Ammon's horn (tissue), 1 donor: ENCODE measurements at places on chromosomes 5 and 9.

GRCh38 chr5:131607418-131607817 is 27.6 kb downstream of the RAPGEF6 start:
- DNase-seq, result no peak

DNA sequence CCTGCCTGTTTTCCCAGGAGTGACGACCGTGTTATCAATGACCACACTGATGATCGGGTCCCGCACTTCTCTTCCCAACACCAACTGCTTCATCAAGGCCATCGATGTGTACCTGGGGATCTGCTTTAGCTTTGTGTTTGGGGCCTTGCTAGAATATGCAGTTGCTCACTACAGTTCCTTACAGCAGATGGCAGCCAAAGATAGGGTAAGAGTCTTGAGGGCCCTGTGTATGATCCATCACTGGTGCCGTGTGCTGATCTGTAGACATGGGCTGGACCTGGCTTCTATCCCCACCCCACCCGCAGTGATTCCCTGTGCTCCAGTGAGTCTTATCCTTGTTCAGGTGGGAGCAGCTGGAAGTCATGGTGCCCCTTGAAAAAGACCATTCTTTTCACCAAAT is 26.0 kb downstream of the GABRP start:
- DNase-seq, result peak; percentile 41

- DNase-seq, result peak; percentile 78
Observed at GRCh38 chr9:72305102-72305546, 59.9 kb downstream of the ZFAND5 start.

GRCh38 chr5:9838916-9839315 is 208.8 kb upstream of the TAS2R1 start:
- peak; percentile 62 for DNase-seq

GRCh38 chr5:107474716-107475489 is 195.8 kb downstream of the EFNA5 start:
- DNase-seq, result no peak

GRCh38 chr5:174708476-174709207 is 15.7 kb upstream of the MSX2 start:
- DNase-seq, result peak; percentile 25

DNA sequence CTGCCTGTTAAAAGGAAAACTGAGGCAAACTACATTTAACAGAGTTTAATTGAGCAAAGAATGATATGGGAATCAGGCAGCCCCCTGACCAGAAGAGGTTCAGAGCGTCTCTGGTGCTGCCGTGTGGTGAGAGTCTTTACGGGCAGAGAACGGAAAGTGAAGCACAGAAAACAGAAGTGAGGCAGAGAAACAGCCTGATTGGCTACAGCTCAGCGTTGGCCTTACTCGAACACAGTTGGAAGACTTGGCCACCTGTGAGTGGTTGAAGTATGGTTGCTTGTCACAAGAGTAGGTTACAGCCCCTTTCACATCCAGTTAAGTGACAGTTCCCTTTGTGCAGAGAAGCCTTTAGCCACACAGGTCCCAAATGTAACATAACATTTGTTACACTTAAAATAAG is 16.9 kb upstream of the FBP1 start:
- peak; percentile 60 for DNase-seq

- no peak for DNase-seq
Observed at GRCh38 chr5:80937584-80938356, 22.4 kb upstream of the RASGRF2 start.

- DNase-seq, result no peak
Observed at GRCh38 chr9:96398582-96399324, 15.2 kb upstream of the SLC35D2 start.

GRCh38 chr5:42423285-42424165 is at the start of gene GHR:
Gene GHR (plus strand): TSS chr5:42423439. CDS start chr5:42565875, 142,436 bp downstream.
- peak; percentile 92 for DNase-seq

- DNase-seq, result no peak
Observed at GRCh38 chr9:3477236-3477834, 48.5 kb downstream of the RFX3 start.

- no peak for DNase-seq
Observed at GRCh38 chr9:97397220-97397619, 14.7 kb upstream of the TDRD7 start.

DNA sequence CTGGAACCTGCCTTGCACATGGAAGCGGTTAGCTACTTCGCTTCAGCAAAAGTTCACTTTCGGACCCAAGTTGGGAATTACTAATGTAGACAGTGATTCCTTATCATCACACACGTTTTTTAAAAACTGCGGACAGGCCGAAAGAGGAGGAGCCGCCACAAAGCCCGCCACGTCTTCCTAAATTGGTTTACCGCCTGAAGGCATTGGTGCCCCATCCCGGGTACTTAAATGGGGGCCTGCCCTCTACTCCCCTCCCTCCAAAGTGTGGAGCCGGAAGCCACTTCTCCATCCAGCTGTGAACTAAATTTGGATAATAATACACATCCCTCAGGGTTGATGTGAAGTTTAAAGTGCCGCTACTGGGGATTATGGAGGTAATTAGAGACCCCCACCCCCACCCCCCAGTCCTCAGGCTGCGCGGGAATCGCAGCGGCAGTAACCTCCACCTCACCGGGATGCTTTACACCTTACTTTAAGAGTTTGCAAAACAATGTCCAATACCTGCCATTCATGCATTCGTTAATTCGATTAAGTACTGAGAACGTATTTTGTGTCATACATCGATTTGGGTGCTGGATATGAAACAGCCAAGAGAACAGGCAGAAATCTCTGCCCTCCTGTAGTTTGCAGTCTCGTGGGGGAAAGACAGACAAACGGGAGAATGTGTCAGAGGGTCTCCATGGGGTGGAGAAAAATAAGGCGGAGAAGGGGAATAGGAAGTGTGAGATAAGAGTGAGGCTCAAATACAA is 937 bp upstream of the MACROH2A1 start:
- DNase-seq, result no peak

DNA sequence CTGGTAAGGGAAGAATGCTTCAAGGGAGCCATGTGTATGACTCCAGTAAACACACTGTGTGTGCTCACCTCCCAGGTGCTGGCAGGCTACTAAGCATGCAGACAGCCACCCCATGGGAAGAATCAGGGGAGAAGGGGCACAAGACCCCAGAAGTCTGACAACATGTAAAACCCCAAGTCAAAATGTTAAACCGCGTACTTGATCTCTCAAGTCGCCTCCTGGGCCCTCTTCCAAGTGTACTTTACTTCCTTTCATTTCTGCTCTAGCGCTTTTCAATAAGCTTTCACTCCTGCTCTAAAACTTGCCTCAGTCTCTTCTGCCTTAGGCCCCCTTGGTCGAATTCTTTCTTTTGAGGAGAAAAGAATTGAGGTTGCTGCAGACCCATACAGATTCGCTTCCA is 31.3 kb downstream of the DAPK1 start:
- DNase-seq, result no peak

GRCh38 chr5:168676501-168676900 is 97.3 kb upstream of the PANK3 start:
- no peak for DNase-seq

DNA sequence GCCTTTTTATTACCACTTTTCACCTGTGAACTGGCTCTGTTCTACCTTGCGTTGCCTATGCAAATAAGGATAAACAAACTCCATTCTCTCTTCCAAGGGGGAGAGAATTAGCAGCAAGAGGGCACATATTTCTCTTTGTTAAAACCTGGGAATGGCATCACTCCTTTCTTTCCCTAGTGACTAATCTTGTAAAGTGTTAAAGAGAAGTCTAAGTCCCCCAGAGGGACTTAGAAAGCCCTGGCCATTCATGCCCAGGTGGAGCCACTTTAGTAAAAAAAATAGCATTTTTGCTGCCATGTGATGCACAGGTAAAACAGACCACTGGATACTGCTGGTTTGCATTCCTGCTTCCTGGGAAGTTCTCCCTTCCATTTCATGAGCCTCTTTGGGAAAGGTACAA is 148.4 kb downstream of the MAN2A1 start:
- no peak for DNase-seq

GRCh38 chr5:132067451-132067850 is 6.1 kb upstream of the CSF2 start:
- DNase-seq, result no peak

GRCh38 chr9:20441711-20442423 is 180.4 kb downstream of the MLLT3 start:
- no peak for DNase-seq

- DNase-seq, result no peak
Observed at GRCh38 chr5:149002053-149002452, 60.8 kb downstream of the SH3TC2 start.

DNA sequence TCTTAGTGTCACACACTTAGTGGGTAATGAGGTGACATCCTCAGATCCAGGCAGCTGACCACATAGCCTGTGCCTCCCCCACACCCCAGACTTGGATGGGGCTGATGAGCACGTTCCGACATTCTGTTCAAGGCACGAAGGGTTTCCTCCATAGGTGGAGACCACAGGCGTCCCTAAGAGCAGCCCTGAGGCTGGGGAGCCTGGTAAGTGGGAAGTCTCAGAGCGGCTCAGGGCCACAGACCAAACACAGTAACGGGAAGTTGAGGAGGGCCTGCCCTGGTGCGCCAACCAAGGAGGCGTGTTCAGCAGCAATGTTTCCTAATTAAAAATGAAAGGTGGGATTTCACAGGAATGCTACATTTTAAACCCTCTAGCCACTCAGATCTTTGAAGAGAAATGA is 102.3 kb upstream of the PHYKPL start:
- DNase-seq, result no peak

GRCh38 chr9:77922591-77922990 is 109.0 kb downstream of the GNAQ start:
- DNase-seq, result no peak

DNA sequence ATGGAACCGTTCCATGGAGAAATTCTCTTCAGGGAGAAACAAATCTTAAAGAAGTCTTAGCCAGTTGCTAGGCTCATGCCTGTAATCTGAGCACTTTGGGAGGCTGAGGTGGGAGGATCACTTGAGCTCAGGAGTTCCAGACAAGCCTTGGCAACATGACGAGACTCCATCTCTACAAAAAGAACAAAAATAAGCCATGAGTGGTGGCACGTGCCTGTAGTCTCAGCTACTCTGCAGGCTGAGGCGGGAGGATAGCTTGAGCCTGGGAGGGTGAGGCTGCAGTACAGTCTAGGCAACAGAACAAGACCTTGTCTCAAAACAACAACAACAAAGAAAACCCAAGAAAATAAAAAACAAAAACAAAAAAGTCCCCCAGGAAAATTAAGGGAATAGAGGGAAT is 8.2 kb downstream of the HSPB3 start:
- no peak for DNase-seq

- DNase-seq, result no peak
Observed at GRCh38 chr9:127711226-127711701, 4.2 kb downstream of the PTRH1 start.

DNA sequence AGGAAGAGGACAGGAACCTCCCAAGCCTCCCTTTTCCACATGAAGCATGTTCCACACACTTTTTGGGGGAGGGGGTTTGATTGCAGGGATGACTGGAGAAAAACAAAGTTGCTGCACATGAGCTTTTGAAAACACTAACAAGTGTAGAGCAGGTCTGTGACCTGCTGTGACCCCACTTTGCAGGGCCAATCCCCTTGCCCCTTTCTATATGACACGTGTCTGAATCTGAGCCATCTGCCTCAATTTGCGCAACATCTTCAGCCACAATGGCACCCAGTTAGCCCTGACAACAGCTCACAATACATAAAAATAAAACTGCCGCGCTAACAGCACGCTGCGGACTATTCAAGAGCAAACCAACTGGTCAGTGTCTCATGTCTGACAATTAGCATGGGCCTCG is 227.8 kb upstream of the TBCA start:
- DNase-seq, result no peak

- no peak for DNase-seq
Observed at GRCh38 chr9:976258-976942, at the start of gene DMRT3. Gene DMRT3 (plus strand): TSS chr9:976655. CDS start chr9:977002, 347 bp downstream.

DNA sequence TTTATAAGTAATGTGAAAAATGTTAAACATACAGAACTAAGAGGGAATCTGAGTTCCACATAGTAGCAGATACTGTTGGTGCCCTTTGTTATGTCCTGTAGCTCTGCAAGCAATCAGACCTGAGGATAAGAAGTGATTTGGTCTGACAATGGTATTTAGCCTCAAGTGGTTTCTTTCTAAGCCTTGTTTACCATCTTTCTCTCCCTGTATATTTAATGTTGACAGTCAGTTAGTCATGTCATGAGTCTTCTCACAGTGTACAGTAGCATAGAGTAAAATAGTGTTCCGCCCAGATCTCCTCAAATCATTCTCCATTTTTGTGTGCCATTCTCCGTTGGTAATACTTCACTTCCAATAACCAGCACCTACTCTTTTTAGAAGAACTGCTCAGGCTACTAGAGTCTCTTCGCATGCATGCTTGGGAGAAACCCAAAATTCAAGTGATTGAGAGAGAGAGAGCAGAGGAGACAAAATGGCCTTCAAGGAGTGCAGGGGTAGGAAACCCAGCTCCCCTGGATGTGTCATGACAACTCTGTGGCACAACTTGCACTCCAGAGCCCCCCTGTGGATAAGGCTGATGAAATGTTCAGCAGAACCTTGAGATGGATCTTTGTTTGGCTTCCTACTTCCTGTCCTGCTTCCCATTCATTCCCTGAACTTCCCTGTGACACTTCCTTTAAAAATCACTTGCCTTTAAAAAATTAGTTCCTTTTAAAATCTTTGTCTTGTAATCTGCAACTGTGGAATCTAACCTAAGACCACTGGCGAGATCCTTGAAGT is 129.2 kb upstream of the FST start:
- no peak for DNase-seq

DNA sequence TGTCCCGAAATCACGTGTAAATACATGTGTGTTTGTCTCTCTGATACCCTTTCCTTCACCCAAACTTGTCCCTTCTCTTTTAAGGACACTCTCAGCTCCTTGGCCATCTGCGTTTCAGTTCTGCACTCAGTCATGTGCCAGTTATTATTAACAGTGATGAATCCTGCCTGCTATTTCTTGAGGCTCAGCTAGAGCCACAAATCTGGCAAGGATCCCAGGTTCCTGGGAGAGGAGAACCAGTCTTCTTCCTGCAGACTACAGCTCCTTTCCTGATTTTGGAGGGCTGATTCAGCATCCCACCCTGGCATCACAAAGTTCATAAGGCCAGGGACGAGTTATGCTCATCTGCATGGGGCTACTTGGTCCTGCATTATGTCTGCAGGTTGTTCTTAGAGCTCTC is 5.6 kb downstream of the MAMDC2 start:
- DNase-seq, result peak; percentile 56

DNA sequence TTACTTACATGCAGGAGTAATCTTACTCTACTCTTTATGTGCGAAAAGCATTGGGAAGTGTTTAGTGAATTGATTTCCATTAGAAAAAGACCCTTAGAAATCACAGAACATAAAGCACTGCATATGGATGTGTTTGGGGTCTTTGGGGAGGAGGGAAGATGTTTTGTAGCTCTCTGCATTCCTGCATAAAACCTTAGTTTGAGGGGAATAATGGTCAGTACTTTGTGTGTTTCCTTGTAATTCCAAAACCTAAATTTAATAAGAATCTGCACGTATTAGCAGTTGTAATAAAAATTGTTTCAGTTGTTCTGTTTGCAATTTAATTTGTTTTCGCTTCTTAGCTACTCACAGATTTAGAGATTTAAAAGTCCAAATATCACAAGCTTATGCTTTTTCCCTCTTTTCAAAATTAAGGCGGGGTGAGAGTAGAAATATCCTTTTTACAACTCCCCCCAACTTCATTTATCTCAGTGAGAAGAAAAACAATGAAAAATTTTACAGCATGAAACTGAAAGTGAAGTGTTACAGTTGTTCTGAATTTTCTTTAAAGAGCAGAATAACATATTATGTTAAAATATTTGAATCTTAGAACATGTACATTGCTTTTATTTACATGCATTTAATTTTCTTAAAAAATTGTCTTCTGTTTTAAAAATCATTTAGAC is 143.8 kb downstream of the SMARCA2 start:
- DNase-seq, result no peak
